ENCODE measurements at places on chromosomes 3 and 15.
A peak's percentile ranks its signal among the peaks of the same experiment; 100 is the strongest.

GRCh38 chr15:89496155-89497098, at the start of gene RHCG:
RHCG (minus strand) TSS chr15:89496583; CDS start chr15:89496544, 39 bp downstream.
- H3K27ac ChIP-seq: no peak within 1 kb of the TSS
- H3K27me3 ChIP-seq: peaks cover 24% of the 10 kb centered on the region
- no peaks in the 10 kb centered on the region for H3K36me3 ChIP-seq
- DNase-seq: peak; percentile 69
- peak within 1 kb of the TSS; percentile 30 for H3K4me3 ChIP-seq

- DNase-seq: no peak
- no peaks in the 10 kb centered on the region for H3K4me1 ChIP-seq
- no peak overlapping the region for H3K27ac ChIP-seq
- no peak overlapping the region for H3K4me3 ChIP-seq
- H3K36me3 ChIP-seq: no peaks in the 10 kb centered on the region
These were observed 16.9 kb downstream of the ARIH2 start for GRCh38 chr3:48935530-48935929.

DNA sequence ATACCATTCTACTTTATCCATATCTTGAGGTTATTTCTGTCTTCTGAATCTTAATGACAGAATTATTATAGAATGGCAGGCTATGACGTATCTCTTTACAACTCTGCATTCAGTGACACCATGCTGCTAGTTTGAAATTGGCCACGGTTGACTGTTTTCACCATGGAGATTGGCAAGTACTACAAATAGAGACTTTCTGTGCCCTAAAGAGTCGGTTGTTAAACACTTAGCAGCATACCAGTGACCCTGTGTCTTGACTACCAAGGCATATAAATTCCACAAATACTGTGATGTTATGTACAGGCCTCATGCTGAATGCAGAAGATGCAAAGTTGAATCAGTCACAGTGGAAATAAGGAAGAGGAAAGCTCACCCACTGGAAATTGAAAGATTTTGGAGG, 67.0 kb upstream of the CADPS start:
- no peak for DNase-seq
- H3K27ac ChIP-seq: no peak overlapping the region
- H3K4me1 ChIP-seq: peaks cover 7% of the 10 kb centered on the region
- no peak overlapping the region for H3K4me3 ChIP-seq

- H3K4me3 ChIP-seq: no peak overlapping the region
- H3K4me1 ChIP-seq: no peaks in the 10 kb centered on the region
- H3K27me3 ChIP-seq: no peaks in the 10 kb centered on the region
- no peak for DNase-seq
These were observed 494.2 kb upstream of the AGTR1 start for GRCh38 chr3:148203297-148204010.

GRCh38 chr15:37115538-37115937, 15.2 kb upstream of the MEIS2 start:
- peaks cover 13% of the 10 kb centered on the region for H3K4me1 ChIP-seq
- peaks cover 18% of the 10 kb centered on the region for H3K27me3 ChIP-seq
- H3K36me3 ChIP-seq: no peaks in the 10 kb centered on the region
- no peak overlapping the region for H3K4me3 ChIP-seq

DNA sequence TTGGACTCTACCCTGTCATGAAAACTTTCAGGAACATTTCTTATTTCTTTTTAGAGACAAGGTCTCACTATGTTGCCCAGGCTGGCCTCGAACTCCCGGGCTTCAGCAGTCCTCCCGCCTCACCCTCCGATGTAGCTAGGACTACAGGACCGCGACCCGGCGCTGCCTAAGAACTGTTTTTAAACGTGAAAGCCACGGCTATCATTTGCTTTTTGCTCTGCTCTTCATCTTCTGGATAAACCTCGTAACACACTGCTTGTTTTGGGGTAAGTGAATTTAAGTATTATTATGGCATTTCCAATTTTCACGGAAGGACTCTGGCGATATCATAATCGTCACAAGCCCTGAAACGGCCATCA, 14.3 kb upstream of the CCNL1 start:
- peak overlapping the region; percentile 68 for H3K27ac ChIP-seq
- no peaks in the 10 kb centered on the region for H3K27me3 ChIP-seq
- H3K36me3 ChIP-seq: peaks cover 4% of the 10 kb centered on the region
- peak overlapping the region; percentile 86 for H3K4me3 ChIP-seq
- no peak for DNase-seq
- no peaks in the 10 kb centered on the region for H3K4me1 ChIP-seq

- no peak for DNase-seq
- H3K27me3 ChIP-seq: no peaks in the 10 kb centered on the region
- H3K4me3 ChIP-seq: no peak overlapping the region
- H3K36me3 ChIP-seq: no peaks in the 10 kb centered on the region
- peaks cover 24% of the 10 kb centered on the region for H3K4me1 ChIP-seq
These were observed 12.8 kb upstream of the PLAAT1 start for GRCh38 chr3:193228206-193228605.
